ENCODE measurements at places on chromosomes 3 and 15.

DNA sequence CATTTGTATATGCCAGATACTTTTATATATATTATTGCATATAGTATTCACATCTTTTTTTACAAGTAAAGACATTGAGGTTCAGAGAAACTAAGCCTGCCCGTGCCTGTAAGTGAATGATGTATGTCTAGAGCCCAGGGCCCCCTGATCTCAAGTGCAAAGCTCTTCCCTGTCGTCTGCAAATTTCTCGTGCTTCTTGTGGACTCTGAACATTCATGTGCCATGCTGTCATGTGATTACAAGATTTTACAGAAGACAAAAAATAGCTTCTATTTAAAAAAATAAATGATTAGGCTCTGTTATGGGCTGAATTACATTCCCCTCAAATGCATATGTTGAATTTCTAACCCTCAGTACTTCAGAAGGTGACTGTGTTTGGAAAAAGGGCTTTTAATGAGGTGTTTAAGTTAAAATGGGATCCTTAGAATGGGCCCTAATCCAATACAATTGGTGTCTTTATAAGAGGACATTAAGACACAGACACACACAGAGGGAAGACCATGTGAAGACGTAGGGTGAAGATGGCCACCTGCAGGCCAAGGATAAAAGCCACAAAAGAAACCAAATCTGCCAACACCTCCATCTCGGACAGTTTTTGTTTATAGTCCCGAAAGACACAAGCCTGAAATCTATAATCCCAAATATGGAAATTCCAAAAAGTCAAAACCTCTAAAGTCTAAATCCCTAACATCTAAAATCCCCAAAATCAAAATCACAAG lies 3.9 kb upstream of the MASP1 start:
- no peak for DNase-seq

- DNase-seq = no peak
These were observed 11.9 kb upstream of the PARL start for GRCh38 chr3:183896610-183897009.

GRCh38 chr3:181683563-181683962 lies 28.2 kb upstream of the SOX2 start:
- DNase-seq = no peak

- no peak for DNase-seq
These were observed 3.8 kb upstream of the KCNMB2 start for GRCh38 chr3:178532476-178532875.

- no peak for DNase-seq
These were observed 89.7 kb upstream of the FGF12 start for GRCh38 chr3:192817053-192817452.

DNA sequence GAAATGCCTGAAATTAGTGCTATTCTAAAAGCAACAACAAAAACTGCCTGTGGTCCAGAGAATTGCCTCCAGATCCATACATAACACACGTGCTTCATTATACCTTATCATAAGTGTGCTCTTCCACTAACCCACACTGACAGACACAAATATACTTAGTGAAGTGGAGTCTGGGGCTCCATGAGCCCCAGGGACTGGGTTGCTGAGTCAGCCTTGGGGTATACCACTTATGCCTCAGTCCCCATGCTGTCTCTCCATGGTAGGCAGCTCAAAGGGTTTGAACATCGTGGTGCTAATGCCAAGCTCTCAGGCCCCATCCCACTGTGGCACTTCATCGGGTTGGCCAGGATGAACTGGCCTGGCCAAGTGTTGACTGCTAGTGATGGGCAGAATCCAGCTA lies 10.8 kb downstream of the ZDHHC3 start:
- no peak for DNase-seq

DNA sequence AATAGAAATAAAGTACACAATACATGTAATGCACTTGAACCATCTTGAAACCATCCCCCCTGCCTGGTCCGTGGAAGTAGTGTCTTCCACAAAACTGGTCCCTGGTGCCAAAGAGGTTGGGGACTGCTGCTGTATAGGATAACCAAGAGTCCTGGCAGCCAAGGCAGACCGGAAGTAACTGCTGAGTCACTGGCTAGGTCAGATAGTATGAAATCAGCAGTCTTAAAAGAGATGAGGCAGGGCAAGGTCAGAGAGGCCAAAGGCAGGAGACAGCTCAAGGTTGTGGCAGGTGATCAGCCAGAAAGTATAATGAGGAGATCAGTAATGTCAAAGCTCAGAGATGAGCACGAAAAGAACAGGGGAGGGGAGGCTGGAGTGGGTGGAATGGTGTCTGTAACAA lies 60.2 kb downstream of the MAP3K13 start:
- no peak for DNase-seq
